ENCODE measurements at places on chromosomes 5 and 9.
A peak's percentile ranks its signal among the peaks of the same experiment; 100 is the strongest.

DNA sequence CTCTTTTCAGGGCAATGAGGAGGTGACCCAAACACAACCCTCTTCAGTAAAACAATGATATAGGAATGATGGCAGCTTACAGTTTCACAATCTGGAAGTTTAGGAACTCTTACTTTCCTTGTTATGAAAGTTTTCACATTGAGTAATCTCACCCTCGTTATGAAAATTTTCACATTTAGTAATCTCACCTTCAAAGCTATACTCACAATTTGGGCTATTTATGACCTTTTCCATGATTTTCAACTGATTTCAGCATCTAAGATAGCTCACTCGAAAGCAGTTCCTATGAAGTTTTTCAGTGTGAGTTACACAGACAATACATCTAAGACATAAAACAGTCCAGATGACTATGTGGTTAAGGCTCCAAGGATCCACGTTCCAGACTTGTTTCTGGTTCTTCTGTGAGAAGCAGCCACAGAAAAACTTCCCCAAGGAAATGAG, 57.1 kb downstream of the FOXD1 start:
- DNase-seq, result no peak

DNA sequence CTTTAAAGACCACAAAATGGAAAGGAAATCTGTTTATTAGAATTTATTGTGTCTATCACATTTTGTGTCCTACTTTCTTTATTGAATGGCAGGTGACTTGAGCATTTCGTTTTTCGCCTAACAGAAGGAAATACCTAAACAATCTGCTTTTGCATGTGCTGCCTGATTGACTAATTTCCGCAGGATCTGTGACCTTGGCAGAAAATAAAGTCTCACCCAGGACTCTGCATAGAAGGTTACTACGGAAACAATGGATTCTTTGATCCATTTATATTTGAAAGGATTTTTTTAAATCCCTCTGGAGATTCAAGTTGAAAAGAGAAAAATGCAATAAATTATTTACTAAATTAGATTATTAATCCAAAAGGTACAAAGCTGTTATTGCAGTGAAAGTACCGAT, 61.0 kb upstream of the CAST start:
- DNase-seq, result no peak

DNA sequence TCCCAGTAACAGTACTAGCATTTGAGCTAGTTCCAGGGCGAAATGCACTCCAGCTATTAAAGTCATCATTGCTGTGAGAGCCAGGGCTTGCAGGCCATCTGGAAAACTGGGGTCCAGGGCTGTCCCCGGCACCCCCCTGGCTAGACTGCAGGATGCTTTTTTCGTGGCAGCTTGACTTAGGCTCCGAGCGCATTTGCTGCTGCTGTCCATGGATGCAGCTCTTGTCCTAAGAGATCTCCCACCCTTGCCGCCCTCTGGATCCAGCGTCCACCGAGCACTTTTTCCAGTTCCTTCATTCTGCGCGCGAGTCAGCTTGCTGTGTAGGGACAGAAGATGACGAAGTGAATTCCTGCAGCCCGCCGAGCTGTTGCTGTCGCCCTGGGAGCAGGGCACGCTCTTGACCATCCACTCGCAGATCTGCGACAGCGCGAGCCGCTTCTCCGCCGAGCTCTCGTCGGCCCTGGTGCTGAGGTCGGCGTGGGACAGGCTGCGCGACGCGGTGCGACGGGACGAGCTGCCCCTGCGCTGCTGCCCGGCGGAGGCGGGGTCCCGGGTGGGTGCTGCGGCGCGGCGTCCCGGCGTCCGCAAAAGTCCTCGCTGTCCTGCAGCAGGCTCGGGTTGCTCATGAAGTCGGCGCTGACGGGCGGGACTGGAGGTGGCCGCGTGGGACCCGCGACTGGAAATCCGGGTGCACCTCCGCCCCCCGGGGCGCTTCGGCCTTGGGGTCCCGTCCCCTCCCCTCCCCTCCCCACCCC, 30.7 kb downstream of the OR2V1 start:
- no peak for DNase-seq

DNA sequence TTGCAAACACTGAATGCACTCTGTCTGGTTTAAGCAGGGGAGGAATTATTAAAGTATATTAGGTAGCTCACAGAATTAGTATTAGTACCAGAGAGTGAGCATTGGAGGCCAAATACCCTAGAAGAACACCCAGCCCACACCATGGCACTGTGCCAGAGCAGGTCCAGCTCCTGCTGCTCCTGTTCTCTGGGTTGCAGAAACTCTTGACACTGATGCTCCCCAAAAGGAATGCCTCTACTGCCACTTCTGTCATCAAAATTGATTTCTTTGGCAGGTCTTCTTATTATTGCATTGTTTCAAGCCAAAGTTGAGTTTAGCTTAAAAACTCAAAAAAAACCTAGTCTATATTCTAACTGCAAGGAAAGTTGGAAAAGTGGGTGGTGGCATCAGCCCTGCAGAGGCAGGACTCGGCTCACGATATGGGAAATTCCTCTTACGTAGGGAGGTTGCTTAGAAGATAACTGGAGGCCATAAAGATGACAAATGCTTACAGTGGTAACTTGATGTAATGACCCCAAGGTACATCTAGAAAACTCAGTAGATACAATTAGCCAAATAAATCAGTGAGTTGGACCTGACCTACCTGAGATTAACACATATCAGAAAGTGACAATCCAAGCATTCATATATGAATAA, 123.4 kb downstream of the CD180 start:
- DNase-seq, result no peak

DNA sequence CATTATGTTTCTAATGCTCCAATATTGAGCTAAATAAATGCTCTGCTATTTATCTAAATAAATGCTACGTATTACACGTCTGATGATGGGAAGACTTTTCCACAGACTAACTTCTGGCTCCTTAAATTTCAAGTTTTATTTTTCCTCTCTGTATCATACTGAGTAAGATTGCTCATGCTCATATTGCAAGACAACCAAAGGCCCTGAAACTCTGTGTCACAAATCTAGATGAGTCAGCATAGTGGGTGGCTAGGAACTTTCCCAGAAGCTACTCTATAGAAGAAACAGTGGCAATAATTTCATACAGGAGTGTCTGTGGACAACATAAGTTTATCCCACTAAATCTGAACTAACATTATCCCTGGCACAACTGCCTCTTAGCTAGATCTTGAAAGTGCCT, 53.0 kb upstream of the RFX3 start:
- DNase-seq, result no peak

DNA sequence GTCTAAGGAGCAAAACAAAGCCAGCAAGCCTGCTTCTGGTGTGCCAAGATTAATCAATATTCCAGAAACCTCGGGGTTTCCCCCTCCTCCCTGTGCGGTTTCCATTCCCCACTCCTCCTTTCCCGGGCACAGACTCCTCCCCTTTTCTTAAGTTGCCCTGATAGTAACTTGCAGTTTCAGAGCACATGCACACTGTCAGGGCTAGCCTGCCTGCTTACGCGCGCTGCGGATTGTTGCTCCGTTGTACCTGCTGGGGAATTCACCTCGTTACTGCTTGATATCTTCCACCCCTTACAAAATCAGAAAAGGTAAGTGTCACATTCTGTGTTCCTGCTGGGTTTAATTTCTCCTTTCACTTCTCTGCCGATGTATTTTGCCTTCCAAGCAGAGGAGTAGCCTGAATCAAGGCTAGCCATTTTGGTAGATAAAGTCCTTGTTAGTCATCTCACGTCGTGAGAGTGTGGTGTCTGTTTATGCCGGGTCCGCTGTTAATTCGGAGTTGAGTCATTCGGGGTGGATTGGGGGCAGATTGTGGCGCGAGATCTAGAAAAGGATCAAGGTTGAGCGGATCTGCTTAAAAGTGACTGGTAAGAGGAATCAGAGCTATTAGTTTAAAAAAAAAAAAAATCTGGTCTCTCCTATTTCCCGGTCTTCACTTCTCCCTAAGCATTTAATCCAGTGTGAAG, at the start of gene SLC1A3:
Gene SLC1A3 (plus strand): TSS at position 179 of the 686 bp plus-strand sequence. CDS start 1,818 bp downstream, outside the sequence.
- DNase-seq, result peak; percentile 42

GRCh38 chr5:170265522-170265921, 32.1 kb downstream of the LCP2 start:
- peak; percentile 49 for DNase-seq

GRCh38 chr5:171617817-171618591, 167.6 kb upstream of the SMIM23 start:
- DNase-seq, result no peak

GRCh38 chr5:110356677-110357076, 369.8 kb downstream of the TMEM232 start:
- no peak for DNase-seq

DNA sequence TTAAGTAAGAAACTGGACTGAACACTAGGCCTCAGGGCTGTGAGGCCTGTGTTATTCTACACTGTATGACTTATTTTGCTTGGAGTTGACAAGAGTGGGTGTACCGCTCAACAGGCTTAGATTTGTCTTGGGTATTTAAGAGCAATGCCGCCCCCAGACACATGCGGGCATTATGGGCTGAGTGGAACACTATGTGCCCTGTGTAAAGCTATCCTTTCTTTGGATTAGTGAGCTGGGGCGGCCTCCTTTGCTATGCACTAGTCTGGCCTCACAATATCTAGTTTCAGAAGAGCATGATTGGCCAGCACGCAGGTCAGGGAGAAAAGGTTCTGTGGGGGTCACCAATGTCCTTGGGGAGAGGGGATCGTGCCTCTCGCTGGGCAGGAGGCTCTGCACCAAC, 206.3 kb upstream of the GDNF start:
- DNase-seq, result no peak

Measured in amygdala (tissue), 56 donors.